ENCODE measurements at places on chromosomes 1 and 21. TPM values are rescaled to one million over a fixed set of nuclear protein-coding genes. Genes with fewer than 3 reads are reported as not detected.

Gene CD244
- not detected for total RNA-seq

Gene C1orf116
- 0.20 TPM for total RNA-seq

Gene MUTYH
- total RNA-seq = 30.8 TPM

Gene QSOX1
- 201 TPM for total RNA-seq

Gene CRYAA
- total RNA-seq = not detected

Gene MROH7
- not detected for total RNA-seq

Gene SRSF11
- 101 TPM for total RNA-seq

Gene INKA2
- total RNA-seq = 0.73 TPM

Gene USP24
- 31.4 TPM for total RNA-seq

Gene LCE3D
- total RNA-seq = not detected

Gene TRIM67
- not detected for total RNA-seq

Gene HSPA13
- 25.8 TPM for total RNA-seq

Gene FAM177B
- not detected for total RNA-seq

Gene PLXNA2
- total RNA-seq = 5.9 TPM

Gene KIF14
- 17.3 TPM for total RNA-seq

Gene CLDN14
- not detected for total RNA-seq

Gene BSND
- total RNA-seq = not detected
